ENCODE measurements at places on chromosomes 4 and X. TPM values are rescaled to one million over a fixed set of nuclear protein-coding genes. Genes with fewer than 3 reads are reported as not detected.

- H3K36me3 ChIP-seq = peaks cover 8% of the 10 kb centered on the region
- no peak for DNase-seq
- H3K27me3 ChIP-seq = no peaks in the 10 kb centered on the region
Measured at GRCh38 chrX:45070116-45071007, 130.3 kb downstream of the DIPK2B start.

DNA sequence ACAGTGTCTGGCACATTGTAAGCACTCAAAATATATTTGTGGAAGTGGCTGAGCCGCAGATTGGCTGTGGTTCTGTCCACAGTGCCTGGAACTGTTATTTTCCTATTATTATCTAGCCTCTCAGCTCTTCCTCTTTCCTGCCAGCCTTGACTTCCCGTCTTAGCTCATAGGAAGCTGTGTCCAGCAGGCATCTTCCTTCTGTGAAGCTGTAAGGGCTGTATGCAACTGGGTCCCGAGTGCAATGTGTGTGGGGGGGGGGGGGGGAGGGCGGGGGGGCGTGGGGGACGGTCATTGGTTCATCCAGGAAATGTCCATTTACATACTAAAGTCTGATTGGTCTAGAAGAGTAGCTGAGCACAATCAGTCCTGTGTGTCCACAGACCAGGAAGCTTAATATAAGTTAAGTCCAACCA lies 210.7 kb downstream of the PDGFRA start:
- H3K4me1 ChIP-seq = no peaks in the 10 kb centered on the region
- H3K36me3 ChIP-seq = no peaks in the 10 kb centered on the region
- peak overlapping the region; percentile 19 for H3K4me3 ChIP-seq

DNA sequence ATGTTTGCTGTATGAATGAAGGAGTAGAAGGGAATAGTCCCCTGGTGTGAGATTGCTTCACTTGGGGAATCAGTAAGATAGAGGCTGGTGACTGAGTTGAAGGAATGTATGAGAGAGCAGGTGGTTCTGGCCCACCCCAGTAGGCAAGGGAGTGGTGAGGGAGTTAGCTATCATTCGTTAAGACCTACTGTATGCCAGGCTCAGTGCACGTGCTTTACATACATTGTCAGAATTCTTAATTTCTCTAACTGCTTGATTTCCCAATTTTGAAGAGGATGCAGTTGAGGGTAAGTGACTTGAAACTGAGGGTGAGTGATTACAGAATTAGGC lies 700 bp downstream of the VMA21 start:
- H3K36me3 ChIP-seq = no peaks in the 10 kb centered on the region
- H3K4me3 ChIP-seq = peak overlapping the region; percentile 68
- peak overlapping the region; percentile 96 for H3K27ac ChIP-seq
- no peaks in the 10 kb centered on the region for H3K4me1 ChIP-seq

GRCh38 chr4:95013236-95013635 lies 255.5 kb downstream of the BMPR1B start:
- no peaks in the 10 kb centered on the region for H3K36me3 ChIP-seq
- H3K4me3 ChIP-seq = no peak overlapping the region
- DNase-seq = no peak
- H3K27ac ChIP-seq = no peak overlapping the region

GRCh38 chrX:1144293-1144692 lies 68.2 kb downstream of the CRLF2 start:
- no peak overlapping the region for H3K4me3 ChIP-seq
- peaks cover 5% of the 10 kb centered on the region for H3K27me3 ChIP-seq
- no peak for DNase-seq
- no peaks in the 10 kb centered on the region for H3K4me1 ChIP-seq
- H3K36me3 ChIP-seq = no peaks in the 10 kb centered on the region
- no peak overlapping the region for H3K27ac ChIP-seq

DNA sequence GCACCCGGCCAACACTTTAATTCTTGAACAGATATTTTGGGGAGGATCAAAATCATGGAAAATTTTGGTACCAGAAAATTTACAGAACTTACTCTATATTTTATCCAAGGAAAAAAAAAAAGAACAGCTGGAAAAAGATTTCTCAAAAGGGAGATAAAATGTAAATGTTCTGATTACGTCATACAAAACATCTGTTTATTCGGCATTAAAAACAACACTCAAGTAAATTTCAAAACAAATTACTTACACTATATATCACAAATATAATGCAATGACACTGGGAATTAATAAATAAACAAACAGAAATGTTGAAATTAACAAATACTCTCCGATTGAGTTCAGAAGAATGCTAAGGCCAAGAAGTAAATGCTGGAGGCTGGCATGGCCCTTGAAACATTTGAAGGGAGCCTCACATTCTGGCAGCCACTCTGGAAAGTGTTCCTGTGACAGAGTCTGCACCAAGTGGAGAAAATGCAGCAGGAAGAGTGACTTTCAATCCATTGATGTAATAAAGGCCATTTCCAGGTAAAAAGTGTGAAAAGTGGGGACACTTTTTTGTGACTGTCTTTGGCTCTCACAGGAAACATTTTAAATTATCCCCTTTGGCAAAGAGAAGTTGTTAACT lies 486.0 kb upstream of the CTSO start:
- no peaks in the 10 kb centered on the region for H3K27me3 ChIP-seq
- H3K4me3 ChIP-seq = no peak overlapping the region
- no peaks in the 10 kb centered on the region for H3K36me3 ChIP-seq

DNA sequence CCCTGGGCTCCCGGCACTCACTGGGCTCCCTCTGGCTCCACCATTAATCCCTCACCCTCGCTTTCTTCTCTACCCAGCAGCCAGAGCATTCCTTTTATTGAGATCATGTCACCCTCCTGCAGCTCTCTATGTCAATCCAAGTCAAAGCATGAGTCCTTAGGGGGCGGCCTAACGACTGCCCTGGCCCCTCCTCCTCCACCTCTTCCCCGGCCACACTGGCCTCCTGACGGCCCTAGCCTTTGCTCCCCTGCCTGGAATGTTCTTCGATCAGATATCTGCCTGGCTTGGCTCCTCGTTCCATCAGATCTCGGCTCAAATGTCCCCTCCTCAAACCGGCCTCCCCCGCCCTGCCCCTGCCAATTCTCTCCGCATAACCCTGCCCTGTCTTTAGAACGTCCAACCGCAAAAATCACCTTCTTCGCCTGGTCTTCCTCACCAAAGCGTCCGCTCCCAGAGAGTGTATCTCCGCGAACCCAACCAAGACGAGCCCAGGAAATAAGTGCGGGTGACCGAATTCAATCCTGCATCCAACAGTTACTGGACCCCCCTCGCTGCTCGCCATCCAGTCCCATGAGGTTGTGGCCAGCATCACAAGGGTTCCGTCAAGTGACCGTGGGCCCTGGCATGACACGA lies 722 bp upstream of the PNCK start:
- no peak overlapping the region for H3K4me3 ChIP-seq
- peaks cover 4% of the 10 kb centered on the region for H3K27me3 ChIP-seq
- no peak for DNase-seq
- no peaks in the 10 kb centered on the region for H3K36me3 ChIP-seq

- no peaks in the 10 kb centered on the region for H3K27me3 ChIP-seq
- no peaks in the 10 kb centered on the region for H3K4me1 ChIP-seq
- no peaks in the 10 kb centered on the region for H3K36me3 ChIP-seq
- H3K27ac ChIP-seq = no peak overlapping the region
Measured at GRCh38 chr4:153955327-153955726, 166.4 kb upstream of the SFRP2 start.

GRCh38 chrX:46278572-46278971 lies 266.6 kb downstream of the ZNF674 start:
- no peaks in the 10 kb centered on the region for H3K36me3 ChIP-seq
- H3K27me3 ChIP-seq = no peaks in the 10 kb centered on the region
- H3K4me1 ChIP-seq = no peaks in the 10 kb centered on the region
- H3K27ac ChIP-seq = no peak overlapping the region
- DNase-seq = no peak

DNA sequence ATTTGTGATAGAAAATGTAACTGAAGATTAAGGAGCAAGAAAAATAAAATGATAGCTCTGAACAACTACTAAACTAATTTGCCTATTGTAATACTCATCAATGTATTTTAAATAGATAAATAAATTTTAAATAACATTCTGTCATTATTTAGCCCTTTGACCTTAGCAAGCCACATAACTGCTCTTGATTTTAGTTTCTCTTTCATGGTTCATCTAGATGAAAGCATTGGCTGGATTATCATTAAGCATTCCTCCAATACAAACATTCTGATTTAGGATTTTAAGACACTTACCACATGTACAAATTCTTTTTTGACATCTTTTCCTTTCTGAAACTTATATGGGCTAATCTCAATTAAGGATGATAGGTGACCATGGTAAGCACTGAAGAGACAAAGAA lies 8.5 kb downstream of the ETNPPL start:
- H3K4me1 ChIP-seq = no peaks in the 10 kb centered on the region
- H3K36me3 ChIP-seq = no peaks in the 10 kb centered on the region
- no peaks in the 10 kb centered on the region for H3K27me3 ChIP-seq
- no peak overlapping the region for H3K27ac ChIP-seq
- no peak overlapping the region for H3K4me3 ChIP-seq
- DNase-seq = no peak

DNA sequence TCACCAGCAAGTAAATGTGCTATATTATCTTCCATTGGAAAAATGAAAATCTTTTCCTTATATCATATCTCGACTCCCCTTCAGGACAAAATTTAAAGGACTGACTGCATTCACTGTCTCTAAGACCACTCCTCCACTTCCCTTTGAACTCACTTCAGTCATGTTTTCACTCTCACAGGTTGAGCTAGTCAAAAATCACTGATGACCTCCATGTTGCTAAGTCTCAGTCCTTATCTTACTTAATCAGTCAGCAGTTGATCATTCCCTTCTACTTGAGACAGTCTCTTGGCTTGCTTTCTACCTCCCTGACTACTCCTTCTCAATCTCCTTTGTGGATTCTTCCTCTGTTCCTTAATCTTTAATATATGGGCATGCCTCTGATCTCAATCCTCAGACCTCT lies 117.0 kb upstream of the LSM6 start:
- no peak overlapping the region for H3K4me3 ChIP-seq
- no peak overlapping the region for H3K27ac ChIP-seq
- no peaks in the 10 kb centered on the region for H3K4me1 ChIP-seq
- DNase-seq = no peak

- H3K36me3 ChIP-seq = no peaks in the 10 kb centered on the region
- no peak for DNase-seq
- H3K4me1 ChIP-seq = no peaks in the 10 kb centered on the region
- H3K27me3 ChIP-seq = no peaks in the 10 kb centered on the region
- H3K27ac ChIP-seq = no peak overlapping the region
- H3K4me3 ChIP-seq = no peak overlapping the region
Measured at GRCh38 chrX:19225909-19226308, 103.6 kb upstream of the ADGRG2 start.

DNA sequence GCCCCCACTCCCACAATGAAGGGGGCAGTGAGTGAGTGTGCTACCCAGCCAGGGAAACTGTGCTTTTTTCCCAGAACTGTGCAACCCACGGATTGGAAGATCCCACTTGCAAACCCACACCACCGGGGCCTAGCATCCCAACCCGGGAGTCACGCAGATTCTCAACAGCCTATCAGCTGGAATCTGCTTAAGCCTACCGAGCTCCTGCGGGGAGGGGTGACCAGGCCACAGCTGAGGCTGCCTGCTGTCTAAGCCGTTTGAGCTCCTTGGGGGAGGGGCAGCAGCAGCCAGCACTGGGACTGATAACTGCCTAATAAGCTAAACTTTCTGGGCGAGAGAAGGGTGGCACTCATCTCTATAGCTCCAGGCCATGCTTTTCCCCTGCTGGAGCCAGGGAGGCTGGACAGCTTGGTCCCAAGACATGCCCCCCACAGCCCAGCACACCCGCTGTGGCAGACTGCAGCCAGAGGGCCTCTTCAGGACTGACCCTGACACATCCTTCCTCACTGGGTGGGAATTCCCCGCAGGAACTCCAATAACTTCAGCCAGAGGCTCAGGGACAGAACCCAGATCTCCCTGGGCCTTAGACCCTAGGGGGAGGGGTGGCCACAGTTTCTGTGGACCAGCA lies 161.3 kb upstream of the MAGEB18 start:
- H3K4me1 ChIP-seq = no peaks in the 10 kb centered on the region
- no peak for DNase-seq
- H3K27me3 ChIP-seq = no peaks in the 10 kb centered on the region
- H3K4me3 ChIP-seq = no peak overlapping the region

DNA sequence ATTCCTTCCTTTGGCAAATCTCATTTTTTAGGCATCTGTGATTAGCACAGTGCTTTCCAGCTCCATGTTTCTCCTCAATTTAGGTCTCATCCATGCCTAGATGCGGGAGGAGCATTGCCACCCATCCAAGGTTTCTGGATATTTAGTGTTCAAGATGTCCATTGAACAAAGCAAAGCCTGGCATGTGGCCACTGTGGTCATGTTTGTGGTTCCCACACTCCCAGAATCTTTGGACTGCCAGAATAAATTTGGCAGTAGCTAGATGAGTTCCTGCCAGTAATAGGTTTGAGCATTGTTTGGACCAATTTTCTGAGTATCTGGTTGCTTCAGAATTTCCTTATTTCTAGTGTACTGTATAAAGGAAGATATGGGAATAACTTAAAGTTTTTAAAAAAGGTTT lies 1124.1 kb downstream of the ADGRL3 start:
- DNase-seq = no peak
- no peak overlapping the region for H3K4me3 ChIP-seq
- no peaks in the 10 kb centered on the region for H3K27me3 ChIP-seq
- no peaks in the 10 kb centered on the region for H3K36me3 ChIP-seq
- H3K27ac ChIP-seq = no peak overlapping the region

GRCh38 chr4:175773566-175773965 lies 38.5 kb downstream of the GPM6A start:
- DNase-seq = no peak
- no peak overlapping the region for H3K4me3 ChIP-seq
- H3K36me3 ChIP-seq = no peaks in the 10 kb centered on the region
- H3K27ac ChIP-seq = no peak overlapping the region

DNA sequence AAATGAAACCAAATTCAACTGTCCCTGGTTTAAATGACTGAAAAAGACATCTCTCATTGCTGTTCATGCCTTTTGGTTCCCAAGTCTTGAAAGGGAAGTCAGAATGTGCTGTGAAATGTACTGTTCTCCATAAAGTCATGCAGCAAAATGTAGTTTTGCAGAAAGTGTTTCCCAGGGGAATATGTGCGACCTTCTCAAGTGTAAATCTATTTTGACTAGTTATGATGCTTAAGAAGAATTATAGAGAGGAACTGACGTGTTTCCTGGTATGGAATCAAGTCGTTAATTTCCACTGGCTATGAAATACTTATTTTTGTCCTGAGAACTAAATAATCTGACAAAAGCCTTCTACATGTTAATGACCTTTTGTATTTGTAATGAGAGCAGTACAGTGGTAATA lies 223.1 kb downstream of the CLCN4 start:
- no peaks in the 10 kb centered on the region for H3K36me3 ChIP-seq
- DNase-seq = no peak
- H3K27me3 ChIP-seq = no peaks in the 10 kb centered on the region
- H3K4me1 ChIP-seq = no peaks in the 10 kb centered on the region
- H3K4me3 ChIP-seq = no peak overlapping the region
- no peak overlapping the region for H3K27ac ChIP-seq

FAM184B gene
- total RNA-seq = 0.17 TPM

CLNK gene
- 0.35 TPM for total RNA-seq

NAP1L2 gene
- 2.6 TPM for total RNA-seq

RASGEF1B gene
- 45.1 TPM for total RNA-seq

CCDC110 gene
- 0.75 TPM for total RNA-seq

TMEM128 gene
- total RNA-seq = 26.4 TPM

LUZP4 gene
- total RNA-seq = not detected

SERPINA7 gene
- total RNA-seq = not detected

EREG gene
- 0.69 TPM for total RNA-seq

ELOVL6 gene
- 4.7 TPM for total RNA-seq

TMEM271 gene
- total RNA-seq = not detected

PPP1R2C gene
- total RNA-seq = not detected

NKX1-1 gene
- not detected for total RNA-seq

Data from upper lobe of right lung (tissue), 1 donor.